ENCODE measurements at places on chromosomes 2 and 18.

DNA sequence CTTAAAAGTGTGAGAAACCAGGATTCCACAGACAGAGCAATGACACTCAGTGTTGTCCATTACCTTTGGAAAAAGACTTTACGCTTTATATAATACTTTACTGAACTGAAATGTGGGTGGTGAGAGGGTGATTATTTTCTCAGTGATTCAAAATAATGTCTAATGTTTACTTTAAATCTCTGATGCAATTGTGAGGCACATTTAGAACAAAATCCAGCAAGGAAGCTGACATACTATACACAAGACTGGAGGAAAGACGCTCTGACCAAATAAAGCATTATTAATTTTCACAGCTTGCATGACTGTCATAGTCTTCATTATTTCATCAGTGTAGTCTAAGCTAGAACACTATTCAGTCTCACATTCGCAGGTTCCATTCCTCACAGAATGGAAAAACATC lies 34.1 kb upstream of the STAT1 start:
- DNase-seq: no peak

DNA sequence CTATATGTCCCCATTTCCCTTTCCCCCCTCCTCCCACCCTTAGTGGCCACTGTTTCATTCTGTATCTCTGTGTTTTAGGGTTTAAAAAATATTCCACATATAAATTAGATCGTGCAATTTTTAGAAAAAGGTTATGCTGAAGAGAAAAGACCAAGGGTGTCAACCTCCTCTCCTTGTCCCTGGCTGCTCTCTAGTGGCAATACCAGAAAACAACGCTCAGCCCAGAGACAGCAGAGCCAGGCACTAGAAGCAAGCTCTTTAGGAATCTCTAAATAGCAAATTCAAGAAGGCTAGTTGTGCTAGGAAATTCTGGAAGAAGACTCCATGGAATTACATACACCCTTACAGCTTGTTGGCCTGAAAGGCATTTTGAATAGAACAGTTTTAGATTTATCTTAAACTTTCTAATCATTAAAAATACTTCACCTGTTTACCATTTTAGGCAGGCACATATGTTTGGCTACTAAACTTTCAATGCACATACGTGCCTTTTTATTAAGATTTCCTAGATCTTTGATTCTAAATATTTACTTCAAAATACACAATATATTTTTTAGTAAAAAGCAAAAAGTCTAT lies 35.1 kb upstream of the RASGRP3 start:
- peak; percentile 89 for DNase-seq

DNA sequence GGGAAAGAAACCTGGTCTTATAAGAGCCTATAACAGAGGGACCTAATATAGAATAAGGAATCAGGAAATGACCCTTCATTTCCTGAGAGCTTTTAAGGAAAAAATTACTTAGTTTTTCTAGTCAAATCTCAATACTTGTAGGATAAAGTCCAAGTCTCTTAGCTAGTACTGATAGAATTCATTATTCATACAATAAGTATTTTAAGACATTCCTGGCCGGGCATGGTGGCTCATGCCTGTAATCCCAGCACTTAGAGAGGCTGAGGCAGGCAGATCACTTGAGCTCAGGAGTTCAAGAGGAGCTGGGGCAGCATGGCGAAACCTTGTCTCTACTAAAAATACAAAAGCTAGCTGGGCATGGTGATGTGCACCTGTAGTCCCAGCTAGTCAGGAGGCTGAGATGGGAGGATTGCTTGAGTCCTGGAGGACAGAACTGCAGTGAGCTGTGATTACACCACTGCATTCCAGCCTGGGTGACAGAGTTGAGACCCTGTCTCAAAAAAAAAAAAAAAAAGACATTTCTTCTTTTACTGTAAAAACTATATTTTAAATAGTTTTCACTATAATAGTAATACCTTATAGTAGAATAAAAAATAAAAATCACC lies 3.2 kb downstream of the RAB3GAP1 start:
- DNase-seq: no peak

GRCh38 chr2:187495324-187495723 lies 47.3 kb upstream of the CALCRL start:
- no peak for DNase-seq

- no peak for DNase-seq
These were observed 1.2 kb downstream of the BABAM2 start for GRCh38 chr2:27891673-27892105.

GRCh38 chr2:73260338-73260984 lies 23.8 kb downstream of the FBXO41 start:
- DNase-seq: peak; percentile 77

DNA sequence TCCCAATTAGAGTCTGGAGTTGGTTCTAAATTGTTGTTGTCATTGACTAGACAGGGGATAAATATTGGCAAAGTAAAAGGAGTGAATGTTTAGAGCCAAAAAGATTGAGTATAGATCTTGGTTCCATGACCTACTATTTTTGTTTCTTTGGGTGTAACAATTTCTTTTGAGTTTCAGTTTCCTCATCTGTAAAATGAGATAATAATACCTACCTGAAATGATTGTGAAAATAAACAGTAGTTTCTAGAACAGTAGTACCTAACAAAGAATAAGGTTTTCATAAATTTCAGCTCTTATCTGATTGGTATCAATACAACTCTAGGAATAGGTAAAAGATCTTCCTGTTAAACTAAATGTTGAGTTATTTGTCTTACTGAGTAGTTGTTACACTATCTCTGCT lies 56.8 kb downstream of the PMS1 start:
- DNase-seq: no peak

DNA sequence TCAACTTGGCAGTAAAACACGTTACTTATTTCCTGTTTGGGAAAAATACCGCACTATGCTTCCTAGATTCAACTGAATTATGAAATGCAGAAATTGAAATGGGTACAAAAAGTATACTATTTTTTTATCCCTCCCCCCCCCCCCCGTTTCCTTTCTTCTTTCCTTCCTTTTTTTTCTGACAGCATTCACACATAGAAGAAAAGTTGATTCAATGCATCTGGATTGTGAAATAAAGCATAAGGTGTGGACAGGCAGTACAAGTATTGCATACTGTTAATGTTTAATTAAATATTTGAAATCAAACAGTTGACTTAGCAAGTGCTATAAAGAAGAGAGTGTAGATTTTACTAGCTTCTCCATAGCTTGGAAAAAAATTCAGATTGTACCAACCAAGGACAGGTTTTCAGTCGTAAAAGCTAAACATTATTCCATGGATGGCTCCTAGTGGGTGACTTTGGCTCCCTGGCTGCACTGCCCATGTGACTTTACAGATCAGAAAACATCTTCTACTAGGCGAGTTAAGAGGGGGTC lies 21.6 kb upstream of the AGFG1 start:
- no peak for DNase-seq

DNA sequence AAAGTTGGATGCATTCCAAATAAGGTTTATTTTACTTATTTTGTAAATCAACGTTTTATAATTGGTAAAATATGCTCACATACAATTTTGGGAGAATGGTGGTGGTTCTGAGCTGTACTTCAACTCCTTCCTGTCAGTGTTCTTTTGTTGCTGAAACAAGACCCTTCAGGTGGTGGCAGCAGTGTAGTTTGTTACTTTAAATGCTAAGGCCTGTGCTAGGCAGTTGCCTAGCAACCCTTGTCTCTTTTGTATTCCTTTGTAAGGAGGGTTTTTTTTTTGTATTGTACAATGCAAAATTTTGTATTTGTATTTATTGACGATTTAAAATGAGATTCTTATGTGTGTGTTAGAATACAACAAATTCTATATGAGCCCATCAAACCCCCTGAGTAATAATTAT lies 166.0 kb upstream of the FAM98A start:
- peak; percentile 2 for DNase-seq

- peak; percentile 72 for DNase-seq
These were observed 23.0 kb upstream of the ACKR3 start for GRCh38 chr2:236546561-236547002.

DNA sequence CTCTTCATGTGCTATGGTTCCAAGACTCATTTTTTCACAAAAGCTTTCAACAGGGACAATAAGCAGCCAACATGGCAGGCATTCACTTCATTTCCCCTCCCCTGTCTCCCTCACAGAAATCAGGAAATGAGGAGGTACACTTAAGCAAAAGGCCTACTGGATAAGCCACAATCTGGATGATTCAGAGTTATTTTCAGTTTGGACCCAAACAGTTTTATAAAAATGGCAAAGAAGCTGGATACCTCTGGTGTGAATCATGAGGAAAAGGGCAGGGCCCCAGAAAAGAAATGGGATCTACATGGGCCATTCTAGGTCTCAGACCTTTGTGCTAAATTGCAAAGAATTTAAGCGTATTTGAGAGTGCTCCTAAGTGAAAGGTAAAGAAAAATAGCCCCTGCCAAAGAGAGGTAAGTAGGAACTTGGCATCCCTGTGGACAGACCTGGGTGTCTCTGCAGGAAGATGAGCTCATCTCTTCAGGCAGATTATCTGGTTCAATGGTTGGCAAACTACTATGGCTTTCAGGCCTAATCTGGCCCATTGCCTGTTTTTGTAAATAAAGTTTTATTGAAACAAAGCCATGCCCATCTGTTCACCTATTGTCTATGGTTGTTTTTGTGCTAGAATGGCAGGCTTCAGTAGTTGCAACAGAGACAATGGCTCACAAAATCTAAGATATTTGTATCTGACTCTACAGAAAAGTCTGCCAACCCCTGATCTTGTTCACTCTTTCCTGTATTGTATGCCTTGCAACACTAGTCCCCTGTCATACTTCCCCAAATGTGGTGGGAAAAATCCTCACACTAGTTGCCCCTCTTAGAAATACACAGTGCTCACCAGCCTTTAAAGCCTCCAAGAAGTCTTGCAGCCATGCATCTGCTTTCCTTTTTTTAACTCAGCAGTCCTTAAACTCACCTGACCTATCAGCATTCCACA lies 315.0 kb downstream of the ALK start:
- DNase-seq: peak; percentile 59

- no peak for DNase-seq
These were observed 18.7 kb upstream of the PUM2 start for GRCh38 chr2:20369366-20369765.

GRCh38 chr18:48065601-48065995 lies 135.1 kb upstream of the SMAD2 start:
- peak; percentile 64 for DNase-seq

- no peak for DNase-seq
These were observed 290.1 kb upstream of the KLHL14 start for GRCh38 chr18:33062834-33063364.

DNA sequence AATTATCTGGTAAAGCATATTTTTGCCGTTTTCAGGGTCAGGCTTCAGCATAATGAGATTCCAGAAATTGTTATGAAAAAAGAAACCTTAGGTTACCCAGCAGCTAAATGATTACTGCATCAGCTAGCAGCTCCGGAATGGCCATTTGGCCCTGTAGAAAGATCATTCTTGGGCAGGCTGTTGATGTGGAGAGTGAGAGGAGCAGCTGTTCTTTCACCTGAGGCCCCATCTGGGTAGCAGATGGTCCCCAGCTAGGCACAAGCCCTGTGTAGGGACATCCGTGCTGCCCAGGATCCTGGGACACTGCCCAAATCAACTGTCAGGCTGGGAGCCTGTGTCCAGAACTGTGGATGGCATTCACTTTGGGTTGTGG lies 61.8 kb downstream of the NEDD4L start:
- no peak for DNase-seq

- DNase-seq: peak; percentile 100
These were observed 70.8 kb upstream of the STK17B start for GRCh38 chr2:196242131-196242620.

DNA sequence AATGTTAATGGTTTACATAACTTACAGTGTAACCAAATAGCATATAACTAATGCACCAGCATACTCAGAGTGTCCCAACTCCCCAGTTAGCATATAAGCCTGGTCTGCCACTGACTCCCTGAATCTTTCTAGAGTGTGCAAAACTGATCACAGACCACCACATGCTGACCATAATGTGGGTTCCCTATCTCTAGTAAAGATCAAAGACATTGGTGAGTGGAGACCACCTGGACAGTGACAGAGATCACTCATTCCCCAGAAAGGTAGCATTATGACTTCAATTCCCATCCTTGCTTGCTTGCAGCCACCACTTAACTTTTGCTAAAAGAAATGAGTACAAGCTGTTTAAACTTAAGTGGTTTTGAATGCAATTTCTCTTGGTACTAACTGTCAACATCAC lies 39.0 kb downstream of the KANSL1L start:
- no peak for DNase-seq

- DNase-seq: no peak
These were observed 209.2 kb upstream of the GATA6 start for GRCh38 chr18:21960189-21960588.

- DNase-seq: no peak
These were observed 15.2 kb downstream of the MMADHC start for GRCh38 chr2:149572102-149572953.

GRCh38 chr18:27750014-27750413 lies 426.9 kb downstream of the CDH2 start:
- peak; percentile 68 for DNase-seq

DNA sequence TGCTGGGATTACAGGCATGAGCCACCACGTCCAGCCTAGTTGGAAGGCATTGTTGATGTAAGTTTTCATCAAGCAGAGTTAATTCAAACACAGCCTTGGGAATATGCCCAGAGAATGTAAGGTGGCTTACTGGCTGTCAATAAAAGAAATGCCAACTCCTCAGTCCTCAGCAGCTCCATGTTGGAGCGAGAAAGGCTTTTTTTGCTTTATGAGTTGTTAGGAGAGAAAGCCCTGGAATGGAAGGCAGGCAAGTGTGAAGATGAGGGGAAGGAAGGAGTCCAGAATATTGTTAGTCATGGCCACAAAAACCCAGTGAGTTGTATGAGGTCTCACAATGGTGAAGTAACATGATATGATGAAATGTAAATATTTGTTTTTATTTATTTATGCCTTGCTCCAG lies 57.1 kb downstream of the MAP4K4 start:
- no peak for DNase-seq

DNA sequence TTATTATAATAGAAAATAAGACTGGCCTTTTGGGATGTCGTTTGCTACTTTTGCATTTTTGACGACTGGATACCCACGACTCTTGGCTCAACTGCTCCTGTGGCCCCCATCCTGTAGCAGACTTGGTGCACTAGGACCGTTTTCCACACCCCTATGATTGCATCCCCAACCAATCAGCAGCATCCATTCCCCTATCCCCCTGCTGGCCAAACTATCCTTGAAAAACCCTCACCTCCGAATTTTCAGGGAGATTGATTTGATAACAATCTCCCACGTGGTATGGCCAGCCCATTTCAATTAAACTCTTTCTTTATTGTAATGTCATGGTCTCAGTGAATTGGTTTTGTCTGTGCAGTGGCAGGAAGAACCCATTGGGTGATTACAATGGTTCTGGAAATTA lies 37.9 kb upstream of the TTR start:
- no peak for DNase-seq

DNA sequence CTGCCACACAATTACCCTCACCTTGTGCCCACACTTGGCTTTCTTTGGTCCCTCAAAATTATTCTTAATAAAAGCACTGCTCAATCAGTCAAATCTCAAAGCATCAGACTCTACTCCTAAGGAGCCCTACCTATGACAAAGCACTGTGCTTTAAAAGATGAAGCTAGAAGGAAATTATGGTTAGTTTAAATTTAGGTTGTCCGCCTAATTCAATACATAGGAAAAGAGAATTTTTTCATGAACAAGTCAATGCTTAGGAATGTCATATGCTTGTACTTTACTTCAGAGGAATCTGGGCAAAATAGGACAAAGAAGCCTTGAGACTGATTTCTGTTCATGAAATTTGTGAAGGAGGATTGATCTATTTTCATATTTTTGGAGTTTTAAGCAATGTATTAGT lies 726.4 kb upstream of the CDH2 start:
- DNase-seq: no peak

Data from Kasumi-1 (cell line).